Ascending aorta (tissue), 2 donors: ENCODE measurements at places on chromosomes 12 and 14.
A peak's percentile ranks its signal among the peaks of the same experiment; 100 is the strongest.

DNA sequence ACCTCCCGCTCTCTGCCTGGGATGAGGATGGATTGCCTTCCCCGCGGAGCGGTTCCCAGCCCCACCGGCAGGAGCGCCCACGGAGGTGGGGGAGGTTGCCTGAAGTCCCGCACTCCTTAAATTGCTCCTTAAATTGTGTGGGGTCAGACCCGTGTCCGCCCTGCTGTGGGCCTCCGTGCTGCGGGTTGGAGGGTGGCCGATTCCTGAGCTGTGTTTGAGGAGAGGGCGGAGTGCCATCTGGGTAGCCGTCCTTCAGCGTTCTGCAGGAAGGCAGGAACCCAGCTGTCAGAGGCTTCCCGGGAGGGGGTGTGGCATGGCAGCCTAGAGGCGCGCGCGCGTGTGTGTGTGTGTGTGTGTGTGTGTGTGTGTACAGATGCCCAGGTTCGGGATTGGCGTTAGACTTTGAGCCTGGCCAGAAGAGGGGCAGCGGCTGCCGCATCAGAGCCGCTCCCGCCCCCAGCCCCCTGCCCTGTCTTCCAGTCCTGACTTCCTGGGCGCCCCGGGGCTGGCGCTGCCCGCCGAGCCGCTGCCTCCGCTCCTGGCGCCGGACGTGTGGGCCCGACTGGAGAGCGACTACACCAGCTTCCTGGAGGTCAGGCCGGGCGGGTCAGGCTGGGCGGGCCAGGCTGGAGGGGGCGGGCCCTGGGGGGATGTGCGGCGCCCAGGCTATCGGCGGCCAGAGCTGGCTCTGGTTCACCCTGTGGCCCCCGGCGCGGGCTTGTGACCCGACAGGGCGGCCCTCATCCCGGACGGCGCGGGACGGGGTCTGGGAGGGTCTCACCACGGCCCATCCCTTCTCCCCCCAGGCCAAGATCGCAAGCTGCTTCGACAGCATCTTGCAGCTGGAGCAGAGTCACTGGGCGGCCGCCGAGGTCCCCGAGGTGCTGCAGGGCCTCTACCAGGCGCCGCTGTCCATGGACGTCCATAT is 9.2 kb downstream of the EXOC3L4 start:
- DNase-seq = no peak

DNA sequence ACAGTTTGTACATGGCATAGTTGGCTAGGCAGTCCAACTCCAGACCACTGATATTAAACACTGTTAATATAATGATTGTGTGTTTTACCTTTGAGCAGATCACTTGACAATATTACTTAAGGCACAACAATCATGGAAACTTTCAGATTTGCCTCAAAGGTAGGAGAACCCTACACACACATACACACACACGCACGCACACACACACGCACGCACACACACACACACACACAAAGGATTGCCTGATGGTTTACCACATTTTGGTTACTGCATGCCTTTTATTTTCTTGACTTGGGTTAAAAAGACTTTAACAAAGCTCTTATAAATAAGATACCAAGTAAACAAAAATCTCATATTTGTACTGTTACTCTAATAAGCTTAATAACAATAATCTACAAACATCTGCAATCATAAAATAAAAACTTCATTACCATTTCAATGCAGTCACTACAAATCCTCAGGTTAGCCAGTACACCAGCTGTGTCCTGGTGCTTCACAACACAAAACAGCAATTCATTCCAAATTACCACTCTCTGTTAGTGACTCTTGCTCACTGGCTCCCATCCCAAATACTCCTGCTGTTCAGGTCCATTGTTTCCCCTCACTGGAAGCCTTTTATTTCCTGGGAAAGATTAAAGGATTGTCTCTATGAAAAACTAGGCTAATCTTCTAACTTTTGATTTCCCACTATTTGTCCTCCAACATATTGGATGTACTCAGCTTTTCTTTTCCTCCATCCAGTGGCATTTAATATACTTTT is 175.2 kb upstream of the ATP2B1 start:
- no peak for DNase-seq

DNA sequence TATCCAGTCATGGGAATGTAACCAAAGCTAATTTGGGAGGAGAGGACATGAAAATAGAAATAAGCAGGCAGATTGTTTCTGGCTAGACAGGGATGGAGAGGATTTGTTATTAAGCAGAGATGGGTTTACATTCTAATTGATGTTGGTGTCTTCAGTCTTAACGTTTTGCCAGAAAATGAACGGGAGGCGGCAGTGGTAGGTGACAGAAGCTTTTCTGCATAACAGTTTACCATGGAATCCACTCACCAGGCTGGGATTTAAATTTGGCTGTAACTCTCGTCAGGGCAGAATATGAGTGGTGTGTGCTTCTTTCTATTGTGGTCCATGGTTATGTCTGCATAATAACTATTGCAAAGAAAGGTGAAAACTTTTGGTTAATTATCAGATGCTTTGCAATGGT is 50.2 kb upstream of the OTX2 start:
- no peak for DNase-seq

- DNase-seq = no peak
Measured at GRCh38 chr14:60646226-60646818, 3.0 kb downstream of the SIX1 start.

DNA sequence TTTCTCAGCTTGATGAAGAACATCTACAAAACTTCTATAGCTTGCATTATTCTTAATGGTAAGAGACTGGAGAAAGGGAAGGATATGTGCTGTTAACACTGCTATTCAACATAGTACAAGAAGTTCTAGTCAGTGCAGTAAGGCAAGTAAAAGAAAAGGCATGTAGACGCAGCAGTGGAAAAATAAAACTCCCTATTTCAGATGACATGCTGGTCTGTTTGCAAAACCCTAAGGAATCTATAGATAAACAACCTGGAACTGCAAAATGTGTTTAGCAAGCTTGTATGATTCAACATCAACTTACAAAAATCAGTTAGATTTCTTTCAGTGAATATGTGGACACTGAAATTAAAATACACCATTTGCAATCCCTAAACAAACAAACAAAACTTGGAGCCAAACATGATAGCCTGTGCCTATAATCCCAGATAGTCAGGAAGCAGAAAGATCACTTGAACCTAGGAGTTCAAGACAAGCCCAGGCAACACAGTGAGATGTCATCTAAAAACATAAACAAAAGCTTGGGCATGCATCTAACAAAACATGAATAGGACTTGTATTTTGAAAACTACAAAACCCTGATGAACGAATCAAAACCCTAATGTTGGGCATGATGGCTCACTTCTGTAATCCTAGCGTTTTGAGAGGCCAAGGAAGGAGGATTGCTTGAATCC is 293.6 kb upstream of the RGS6 start:
- DNase-seq = no peak

DNA sequence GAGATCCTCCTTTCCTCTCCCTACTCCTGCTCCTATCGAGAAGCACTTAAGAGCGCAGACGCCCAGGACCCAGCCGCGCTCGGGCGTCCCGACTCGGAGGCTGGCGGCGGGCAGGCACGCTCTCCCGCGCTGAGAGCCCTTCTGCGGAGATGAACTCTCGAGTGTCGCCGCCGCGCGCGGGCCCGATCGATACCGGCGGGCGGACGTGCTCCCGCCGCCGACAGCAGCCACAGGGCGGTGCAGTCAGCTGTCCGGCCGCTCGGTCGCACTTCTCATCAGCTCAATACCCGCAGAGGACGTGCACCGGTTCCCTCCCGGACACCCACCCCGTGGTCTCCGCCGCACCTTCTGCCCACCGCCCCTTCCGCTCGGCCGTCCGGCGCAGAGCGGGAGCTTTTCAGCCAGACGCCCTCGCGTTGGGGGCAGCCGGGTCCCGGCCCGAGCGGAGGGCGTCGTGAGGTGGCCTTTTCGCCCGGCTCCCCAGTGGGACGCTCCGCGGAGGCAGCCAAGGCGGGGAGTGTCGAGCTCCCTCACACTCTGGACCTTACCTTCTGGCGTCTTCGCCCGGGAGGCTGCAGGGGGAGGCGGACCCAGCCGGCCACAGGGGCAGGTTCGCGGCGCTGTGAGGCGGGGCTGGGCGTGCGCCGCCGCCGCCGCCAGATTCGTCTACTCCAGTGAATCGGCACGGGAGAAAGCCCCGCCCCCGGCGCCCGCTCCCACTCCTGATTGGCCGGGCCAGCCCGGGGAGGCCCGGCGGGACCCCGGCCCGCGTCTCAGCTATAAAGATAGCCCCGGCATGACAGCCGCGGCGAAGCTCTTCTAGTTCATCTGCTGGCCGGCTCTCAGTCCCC is at the start of gene INSM2:
Gene INSM2 (plus strand): TSS at position 808 of the 851 bp plus-strand sequence. CDS start 89 bp downstream, outside the sequence.
- DNase-seq = no peak

DNA sequence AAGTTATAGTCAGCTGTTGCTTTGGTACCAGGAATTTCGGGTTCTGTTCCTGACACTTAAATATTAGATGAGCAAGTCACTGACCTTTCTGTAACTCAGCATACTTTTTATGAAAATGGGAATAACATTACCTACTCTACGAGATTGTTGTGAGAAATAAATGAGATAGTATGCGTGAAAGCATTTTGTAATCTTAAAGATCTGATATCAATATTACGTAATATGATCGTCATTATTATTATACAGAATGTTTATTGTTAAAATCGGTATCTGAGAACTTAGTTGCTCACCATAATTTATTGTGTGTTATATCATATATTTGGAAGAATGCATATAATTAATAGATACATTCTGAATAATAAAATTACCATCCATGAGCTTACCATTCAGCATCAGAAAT is 6.1 kb upstream of the NECAP1 start:
- DNase-seq = no peak

- no peak for DNase-seq
Measured at GRCh38 chr14:23667134-23667533, 31.0 kb downstream of the DHRS2 start.

DNA sequence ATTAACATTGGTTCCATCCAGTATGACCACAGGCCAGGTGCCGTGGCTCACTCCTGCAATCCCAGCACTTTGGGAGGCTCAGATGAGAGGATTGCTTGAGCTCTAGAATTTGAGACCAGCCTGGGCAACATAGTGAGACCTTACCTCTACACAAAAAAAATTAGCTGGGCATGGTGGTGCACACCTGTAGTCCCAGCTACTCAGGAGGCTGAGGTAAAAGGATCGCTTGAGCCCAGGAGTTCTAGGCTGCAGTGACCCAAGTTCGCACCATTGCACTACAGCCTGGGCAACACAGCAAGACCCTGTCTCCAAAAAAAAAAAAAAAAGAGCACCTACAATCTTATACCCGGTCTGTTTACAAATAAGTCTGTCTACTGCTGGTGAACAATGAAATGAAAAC is 9.9 kb downstream of the LTA4H start:
- no peak for DNase-seq

DNA sequence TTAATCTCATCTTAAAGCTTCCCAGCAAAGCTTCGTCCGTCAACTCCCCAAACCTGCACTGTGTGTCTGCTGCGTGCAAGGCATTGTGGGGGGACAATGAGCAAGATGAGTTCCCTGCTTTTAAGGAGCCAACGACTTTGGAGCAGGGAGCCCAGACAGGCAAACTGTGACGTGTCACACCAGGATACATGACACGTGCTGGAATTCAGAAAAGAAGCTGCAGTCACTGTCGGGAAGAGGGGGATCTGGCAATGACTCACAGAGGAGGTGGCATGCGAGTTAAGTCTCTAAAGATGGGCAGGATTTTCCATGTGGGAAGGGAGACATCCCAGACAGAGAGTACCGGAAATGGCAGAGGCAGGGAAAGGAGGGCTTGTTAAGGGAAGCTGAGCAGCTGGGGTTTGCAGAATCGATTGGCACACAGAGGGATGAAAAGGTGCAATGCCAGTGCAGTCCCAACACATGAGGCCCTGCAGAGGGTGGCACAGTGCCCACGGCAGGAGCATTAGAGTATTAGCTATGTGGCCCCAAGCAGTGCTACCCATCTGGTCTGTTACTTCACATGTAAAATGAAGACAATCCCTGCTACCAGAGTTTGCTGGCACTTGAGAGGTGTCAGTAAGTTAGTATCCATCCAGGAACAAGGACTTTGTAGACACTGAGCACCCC is 52.9 kb downstream of the SETD3 start:
- no peak for DNase-seq

DNA sequence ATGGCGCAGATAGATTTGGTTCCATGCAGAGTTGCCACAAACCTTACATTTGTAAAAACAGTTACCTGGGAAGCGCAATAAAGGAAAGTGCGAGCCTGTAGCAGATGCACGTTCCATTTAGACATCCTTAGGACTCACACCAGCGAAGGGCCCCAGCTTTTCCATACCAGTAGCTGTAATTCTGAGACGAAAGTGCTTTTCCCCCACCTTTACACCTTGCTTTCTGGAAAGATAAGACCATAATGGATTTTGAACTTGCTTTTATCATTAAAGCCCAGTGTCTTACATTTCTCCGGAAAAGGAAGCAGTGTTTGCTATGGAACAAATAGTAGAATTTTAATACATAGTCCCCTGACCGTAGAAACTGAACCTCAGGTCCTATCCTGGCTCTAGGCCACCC is 616 bp upstream of the CCDC77 start:
- DNase-seq = no peak

GRCh38 chr12:112962561-112962960 is 15.8 kb upstream of the OAS2 start:
- peak; percentile 12 for DNase-seq

GRCh38 chr12:114013575-114014345 is 47.6 kb upstream of the RBM19 start:
- no peak for DNase-seq

DNA sequence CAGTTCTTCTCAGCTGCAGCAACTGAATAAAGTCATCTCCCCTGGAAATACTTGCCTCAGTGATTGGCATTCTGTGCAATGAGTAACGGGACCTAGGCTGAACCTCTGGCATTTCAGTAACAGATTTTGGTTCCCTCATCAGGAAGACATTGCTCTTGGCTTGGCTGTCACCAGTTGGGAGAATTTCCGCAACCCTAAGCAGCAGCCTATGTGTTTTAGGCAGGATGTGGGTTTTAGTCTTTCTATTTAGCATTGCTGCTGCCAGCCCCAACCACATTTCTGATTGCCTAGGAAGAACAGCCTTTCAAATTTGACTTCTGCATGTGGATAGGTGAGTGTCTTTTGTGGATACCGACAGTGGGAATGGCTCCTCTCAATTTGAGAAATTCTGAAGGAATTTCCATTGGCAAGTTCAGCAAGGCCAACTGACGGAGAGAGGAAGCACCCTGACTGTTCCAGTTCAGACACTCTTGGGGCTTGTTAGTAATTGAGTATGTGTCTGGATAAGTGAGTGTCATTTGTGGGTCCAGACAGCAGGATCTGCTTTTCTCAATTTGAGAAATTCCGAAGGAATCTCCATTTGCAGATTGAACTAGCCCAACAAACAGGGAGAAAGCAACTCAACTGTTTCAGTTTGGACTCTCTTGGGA is 19.0 kb upstream of the CLEC2A start:
- no peak for DNase-seq

GRCh38 chr14:66152747-66153146 is 333.4 kb upstream of the CCDC196 start:
- no peak for DNase-seq

- no peak for DNase-seq
Measured at GRCh38 chr12:60169904-60170303, 574.1 kb downstream of the SLC16A7 start.

DNA sequence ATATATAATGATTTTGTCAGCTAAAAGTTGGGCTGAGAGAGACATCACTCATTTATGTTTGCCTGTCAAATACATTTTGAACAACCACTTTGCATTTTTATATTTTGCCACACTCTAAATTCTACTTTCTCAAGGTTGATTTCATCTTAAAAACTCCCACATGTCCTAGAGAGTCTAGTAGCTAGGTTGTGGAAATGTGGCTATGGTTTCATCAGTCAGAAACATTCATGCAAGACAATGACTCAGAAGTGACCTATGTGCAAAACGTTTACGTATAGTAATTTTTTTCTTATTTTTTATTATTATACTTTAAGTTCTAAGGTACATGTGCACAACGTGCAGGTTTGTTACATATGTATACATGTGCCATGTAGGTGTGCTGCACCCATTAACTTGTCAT is 27.4 kb upstream of the PRKD1 start:
- no peak for DNase-seq
